ENCODE measurements at places on chromosomes 3 and 15.

GRCh38 chr3:141663993-141664392, 74.1 kb upstream of the RNF7 start:
- no peak for DNase-seq

DNA sequence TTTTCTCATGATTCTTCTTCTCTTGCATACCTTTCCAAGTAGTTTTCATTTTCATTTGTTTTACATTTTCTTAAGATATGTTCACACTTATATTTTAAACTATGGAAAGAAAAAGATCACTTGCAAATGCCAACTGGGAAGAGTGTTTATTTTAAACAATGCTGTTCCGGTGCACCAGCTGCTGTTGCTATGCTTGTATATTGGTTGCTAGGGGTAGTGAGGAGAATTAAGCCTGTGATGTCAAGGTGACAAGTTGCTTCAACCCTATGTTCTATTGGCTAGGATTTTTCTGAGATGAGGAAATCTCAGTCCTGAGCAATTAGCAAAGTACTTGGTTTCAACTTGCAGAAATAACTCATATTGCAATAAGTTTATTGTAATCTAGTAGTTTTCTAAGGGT, 500.1 kb downstream of the MFSD1 start:
- DNase-seq: no peak

GRCh38 chr3:121961283-121961682, 60.8 kb downstream of the ILDR1 start:
- no peak for DNase-seq

DNA sequence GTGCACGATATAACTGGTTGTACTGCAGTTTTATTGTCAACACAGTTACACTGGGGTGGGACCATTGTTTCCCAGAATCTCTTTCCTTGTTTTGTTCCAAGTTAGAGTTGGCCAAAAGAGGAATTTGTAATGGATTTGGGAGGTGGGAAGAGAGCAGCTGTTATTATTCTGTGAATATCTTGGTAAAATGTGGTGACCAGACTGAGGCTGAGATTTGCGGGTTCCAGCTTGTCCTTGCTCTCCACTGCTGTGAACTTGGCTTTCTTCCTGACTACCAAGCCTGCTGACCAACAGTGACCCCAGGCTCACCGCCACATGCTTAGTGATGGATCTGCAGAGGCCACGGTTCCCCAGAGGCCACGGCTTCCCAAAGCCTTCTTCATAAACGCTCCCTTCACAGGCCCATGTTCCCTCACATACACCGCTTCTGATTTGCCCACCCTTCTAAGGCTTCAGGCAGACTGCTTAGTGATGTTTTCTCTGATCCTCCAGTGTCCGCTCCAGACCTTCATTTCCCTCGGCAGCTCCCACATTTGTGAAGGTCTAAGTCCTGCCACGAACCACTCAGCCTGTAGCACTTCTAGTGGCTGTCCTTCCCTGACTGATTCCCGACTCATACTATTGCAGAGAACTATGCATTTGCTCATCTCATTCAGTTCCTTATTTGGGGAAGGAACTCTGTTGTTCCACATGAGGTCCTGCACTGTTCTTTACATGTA, 525.5 kb upstream of the RGMA start:
- peak; percentile 2 for DNase-seq

DNA sequence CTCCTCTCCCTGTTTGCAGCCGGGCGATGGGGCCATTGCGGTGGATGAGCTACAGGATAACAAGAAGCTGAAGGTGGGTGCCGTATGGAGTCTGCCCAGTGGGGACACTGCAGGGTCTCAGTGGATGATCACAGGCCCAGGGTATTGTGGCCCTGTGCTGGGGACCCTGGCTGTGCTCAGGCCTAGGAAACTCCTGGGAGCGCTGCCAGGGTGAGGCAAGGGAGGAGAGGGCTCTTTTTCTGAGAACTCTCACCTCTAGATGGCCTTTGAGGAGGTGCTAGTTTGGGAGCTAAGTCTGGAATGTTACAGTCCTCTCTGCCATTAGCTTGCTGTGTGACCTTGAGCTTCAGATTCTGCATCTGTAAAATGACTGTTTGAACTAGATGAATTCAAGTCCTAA, 16.4 kb downstream of the SLC24A1 start:
- DNase-seq: no peak

DNA sequence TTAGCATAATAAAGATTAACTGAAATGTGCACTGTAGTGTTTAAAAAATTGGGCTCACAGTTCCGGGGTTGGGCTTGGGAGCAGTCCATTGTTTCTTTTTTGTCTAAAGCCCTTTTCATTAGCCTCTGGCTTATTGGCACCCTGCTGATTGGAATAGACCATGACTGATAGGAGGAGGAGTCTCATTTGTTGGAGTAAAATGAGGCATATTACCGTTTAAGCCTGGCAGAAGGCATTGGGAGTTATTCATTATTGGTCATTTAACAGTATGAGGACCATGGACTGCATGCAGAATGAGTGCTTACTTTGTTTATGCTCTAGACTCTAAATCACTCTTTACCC, 139.0 kb upstream of the CGNL1 start:
- DNase-seq: no peak

- DNase-seq: peak; percentile 37
Measured at GRCh38 chr3:76585794-76586392, 454.0 kb upstream of the ROBO2 start.

- no peak for DNase-seq
Measured at GRCh38 chr3:119945291-119945690, 149.0 kb downstream of the GSK3B start.

DNA sequence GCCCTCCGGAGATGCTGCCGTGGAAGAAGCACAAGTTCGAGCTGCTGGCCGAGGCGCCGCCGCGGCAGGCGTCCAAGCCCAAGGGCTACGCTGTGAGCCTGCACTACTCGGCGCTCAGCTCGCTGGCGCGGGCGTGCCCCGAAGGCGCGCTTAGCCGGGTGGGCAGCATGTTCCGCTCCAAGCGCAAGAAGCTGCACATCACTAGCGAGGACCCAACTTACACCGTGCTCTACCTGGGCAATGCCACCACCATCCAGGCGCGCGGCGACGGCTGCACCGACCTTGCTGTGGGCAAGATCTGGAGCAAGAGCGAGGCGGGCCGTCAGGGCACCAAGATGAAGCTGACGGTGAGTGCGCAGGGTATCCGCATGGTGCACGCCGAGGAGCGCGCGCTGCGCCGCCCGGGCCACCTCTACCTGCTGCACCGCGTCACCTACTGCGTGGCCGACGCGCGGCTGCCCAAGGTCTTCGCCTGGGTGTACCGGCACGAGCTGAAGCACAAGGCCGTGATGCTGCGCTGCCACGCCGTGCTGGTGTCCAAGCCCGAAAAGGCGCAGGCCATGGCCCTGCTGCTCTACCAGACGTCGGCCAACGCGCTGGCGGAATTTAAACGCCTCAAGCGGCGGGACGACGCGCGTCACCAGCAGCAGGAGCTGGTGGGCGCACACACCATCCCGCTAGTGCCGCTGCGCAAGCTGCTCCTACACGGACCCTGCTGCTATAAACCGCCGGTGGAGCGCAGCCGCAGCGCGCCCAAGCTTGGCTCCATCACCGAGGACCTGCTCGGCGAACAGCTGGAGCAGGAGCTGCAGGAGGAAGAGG, 1.3 kb downstream of the FAM43A start:
- DNase-seq: peak; percentile 97

GRCh38 chr15:39417366-39418134, 163.3 kb upstream of the THBS1 start:
- no peak for DNase-seq

GRCh38 chr3:4907643-4908432, 71.4 kb upstream of the BHLHE40 start:
- no peak for DNase-seq

DNA sequence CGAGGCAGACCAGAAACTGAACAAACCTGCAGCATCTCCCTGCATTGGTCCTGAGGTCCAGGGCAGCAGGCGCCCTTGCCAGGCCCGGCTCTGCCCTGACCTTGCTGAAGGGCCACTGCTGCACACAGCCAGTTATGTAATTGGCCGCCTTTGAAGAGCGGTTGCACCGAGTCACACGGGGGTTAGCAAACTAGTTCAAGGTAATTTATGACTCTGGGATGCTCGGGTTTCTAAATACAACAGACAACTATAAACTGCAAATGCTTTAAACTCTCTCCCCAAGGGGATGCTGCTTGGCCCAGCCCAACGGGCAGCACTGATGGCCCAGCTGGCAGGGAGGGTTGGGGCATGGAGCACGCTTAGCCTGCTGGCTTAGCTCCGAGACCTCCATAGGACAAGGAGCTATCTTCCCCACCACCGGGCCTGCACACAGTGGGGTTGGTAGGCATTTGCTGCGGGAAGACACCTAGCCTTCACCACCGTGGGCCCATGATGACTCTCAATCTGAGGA, 60.3 kb upstream of the IQSEC1 start:
- DNase-seq: no peak

DNA sequence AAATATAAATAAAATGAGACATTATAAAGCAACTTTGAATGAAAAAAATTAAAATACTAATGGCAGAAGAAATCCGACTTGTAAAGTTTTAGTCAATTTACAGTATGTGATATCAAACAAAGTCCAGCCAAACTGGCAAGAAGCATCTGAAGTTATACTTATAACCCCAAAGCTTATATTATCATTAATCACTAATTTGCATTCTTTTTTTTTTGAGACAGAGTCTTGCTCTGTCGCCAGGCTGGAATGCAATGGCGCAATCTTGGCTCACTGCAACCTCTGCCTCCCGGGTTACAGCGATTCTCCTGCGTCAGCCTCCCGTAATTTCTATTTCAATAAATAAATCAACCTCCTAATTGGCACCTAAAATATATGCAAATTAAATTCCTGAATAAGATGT, 80.1 kb downstream of the AQR start:
- DNase-seq: no peak

DNA sequence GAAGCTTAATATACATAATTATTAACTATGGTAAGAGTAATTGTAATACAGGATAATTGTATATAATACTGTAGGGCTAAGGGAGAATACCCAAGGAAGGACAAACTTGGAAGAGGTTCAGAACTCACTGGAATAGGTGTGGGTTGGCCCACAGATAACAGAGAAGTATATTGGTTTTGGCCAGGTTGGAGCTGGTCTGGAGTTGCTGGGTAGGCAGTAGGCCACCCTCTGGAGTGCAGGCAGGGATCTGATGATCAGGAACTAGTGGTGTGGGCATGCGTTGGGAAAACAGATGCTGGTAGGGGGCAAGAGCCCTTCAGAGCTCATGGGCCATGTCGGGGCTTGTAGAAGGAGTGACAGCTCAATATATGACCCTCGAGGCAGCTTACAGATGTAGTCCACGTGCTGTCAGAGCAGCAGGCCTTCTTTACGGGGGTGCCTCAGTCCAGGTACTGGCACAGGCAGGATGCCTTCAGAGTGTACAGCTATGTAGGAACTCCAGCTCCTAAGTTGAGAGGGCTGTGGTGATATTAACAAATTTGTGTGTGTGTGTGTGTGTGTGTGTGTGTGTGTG, 12.4 kb downstream of the IREB2 start:
- no peak for DNase-seq

DNA sequence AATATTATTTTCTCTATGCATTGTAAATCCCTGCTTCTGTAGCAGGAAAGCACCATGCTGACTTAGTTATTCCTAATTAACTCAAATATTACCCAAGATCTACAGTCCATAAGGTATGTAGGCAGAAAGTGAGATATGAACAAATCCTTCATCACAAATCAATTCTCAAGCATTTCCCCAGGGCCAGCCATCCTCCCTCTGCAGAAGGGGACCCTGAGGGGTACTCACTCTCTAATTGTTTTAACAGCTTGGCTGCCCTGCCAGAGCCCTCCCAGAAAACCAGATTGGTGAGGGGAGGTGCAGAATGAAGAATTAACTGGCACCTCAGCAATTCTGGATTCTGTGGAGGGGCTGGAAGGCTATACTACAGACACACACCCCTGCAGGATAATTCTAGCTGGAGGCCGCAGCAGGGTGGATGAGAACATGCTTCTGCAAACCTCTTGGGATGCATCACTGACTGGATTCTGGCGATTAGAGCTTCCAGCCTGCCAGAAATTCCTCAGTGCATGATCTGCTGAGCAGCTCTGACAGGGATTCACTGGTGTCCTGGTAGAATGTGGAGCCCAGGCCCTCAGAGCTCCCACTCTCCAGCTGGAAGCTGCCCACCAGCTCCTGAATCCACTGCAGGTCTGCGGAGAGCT, 88.6 kb upstream of the HERC1 start:
- no peak for DNase-seq

DNA sequence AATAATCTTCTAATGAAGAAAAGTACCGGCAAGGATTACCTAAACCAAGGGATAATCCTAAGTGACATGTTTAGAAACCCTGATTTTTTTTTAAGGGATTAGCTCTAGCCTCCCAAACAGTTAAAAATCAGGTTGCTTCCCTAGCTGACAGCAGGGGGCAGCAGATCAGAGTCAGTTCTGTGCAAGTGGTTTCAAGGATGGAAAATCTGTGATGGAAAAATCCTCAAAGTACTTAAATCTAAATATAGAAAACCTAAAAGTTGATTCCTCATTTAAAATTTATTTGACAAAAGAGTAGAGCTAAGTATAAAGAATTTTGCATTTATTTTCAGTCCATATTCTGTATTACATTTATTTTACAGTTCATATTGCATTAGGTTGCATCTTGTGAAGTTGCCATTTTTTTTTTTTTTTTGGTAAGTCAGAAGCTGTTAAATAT, 107.6 kb downstream of the PEX5L start:
- peak; percentile 86 for DNase-seq

DNA sequence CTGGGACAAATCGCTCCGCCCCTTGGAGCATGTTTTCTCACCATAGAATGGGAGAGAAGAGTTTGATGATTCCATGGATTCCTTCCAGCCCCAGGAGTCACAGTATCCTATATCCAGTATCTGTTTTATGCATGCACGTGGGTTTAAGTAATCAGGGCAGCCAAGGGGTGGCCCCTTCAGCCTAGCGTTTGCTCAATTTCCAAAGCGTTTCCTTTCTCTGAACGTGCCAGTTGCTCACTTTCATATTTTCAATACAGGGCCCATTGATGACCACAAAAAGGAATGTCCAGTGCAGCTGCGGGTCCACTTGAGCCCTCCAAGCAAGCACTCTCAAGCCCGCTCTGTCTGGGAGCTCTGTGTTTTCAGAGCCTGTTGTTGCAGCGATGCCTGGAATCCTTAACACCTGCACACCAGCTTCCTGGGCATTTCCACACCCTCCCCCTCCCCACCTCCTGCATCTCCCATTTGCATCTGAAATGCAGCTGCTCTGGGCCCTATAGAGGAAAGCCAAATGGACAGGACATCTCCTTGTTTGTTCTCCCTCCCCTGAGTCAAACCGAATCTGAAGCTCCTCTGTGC, 164.3 kb upstream of the LPP start:
- DNase-seq: no peak

DNA sequence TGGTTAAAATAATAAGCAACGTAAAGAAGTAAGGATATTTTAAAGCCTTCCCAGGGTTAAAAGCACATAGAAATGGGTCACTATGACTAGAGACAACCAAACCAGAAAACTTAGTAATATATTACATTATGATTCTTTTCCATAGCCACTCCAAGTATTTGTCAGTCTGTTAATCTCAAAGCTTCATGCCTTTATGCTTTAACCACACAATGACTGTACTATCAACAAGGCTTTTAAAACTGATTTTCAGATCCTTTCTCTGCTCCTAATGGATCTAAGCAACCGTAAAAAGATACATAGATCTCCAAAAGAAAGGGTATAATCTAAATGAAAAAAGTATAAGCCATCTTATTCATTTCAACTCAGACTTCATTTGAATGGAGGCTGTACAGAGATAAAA, 14.4 kb downstream of the SECISBP2L start:
- DNase-seq: no peak

GRCh38 chr15:35678774-35679173, 132.8 kb upstream of the DPH6 start:
- DNase-seq: no peak

All from T47D (cell line).